ENCODE measurements at places on chromosomes 3 and 15.

GRCh38 chr15:90295270-90295648 is 29.8 kb downstream of the NGRN start:
- no peak for DNase-seq

DNA sequence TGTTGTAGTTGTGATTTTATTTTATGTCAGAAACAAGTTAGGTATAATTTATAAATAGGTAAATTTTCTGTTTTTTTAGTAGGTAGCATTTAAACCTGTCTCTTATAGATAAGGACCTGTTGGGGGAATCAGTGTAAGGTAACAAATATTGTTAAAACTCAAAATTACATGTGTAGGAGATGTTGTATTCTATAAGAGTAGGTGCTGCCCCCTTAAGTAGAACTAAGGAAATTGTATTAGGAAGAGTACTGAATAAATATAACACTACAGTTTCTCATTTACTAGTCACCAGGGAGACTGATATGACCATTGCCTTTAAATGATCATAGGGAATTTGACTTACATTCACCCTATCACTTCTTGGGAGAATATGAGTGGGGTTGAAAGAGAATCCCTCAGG is 31.2 kb downstream of the SLC25A36 start:
- DNase-seq: no peak

GRCh38 chr15:24945711-24946110 is 9.1 kb upstream of the SNRPN start:
- no peak for DNase-seq

- DNase-seq: no peak
Observed at GRCh38 chr3:72892081-72892775, 4.4 kb downstream of the GXYLT2 start.

DNA sequence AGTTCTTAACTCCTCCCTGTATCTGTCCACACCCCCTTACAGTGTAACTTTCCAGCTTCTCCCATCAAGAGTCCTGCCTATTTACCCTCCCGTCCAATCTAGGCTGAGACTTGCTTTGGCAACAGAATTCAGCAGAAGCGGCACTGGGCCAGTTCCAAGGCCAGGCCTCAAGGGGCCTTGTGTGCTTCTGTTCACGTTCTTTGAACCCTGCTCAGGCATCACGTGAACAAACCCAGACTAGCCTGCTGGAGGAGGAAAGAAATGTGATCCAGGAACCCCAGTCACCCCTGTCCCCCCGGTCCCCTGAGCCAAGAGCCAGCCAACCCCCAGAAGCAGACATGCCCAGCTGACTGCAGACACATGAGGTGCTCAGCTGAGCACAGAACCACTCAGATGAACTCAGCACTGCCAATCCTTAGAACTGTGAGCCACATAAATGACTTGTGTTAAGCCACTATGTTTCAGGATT is 76.1 kb upstream of the DCLK3 start:
- DNase-seq: no peak

- DNase-seq: no peak
Observed at GRCh38 chr3:197325773-197326172, 27.4 kb upstream of the DLG1 start.

- DNase-seq: no peak
Observed at GRCh38 chr15:41881920-41882688, 11.7 kb downstream of the SPTBN5 start.

DNA sequence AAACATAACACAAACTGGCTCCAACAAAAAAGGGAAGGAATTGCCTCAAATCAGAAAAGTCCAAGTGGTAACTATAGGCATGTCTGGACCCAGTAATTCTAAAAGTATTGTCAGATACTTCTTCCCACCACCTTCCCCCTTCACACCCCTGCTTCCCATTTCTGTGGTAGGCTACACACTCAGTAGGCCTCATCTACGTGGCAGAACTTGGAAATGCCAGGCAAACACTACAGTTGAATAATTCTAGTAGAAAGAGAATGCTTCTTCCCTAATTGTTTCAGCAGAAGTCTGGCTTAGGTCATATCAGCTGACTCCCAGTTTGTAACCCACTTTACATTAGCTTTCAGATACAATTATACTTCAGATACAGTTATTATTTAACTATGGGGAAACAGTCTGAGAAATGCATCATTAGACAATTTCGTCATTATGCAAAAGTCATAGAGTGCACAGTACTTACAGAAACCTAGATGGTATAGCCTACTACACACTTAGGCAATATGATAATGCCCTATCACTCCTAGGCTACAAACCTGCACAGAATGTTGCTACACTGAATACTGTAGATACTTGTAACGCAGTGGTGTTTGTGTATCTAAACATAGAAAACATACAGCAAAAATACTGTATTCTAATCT is 6.4 kb downstream of the SETMAR start:
- DNase-seq: no peak

GRCh38 chr3:146739203-146739671 is 134.1 kb upstream of the PLSCR5 start:
- no peak for DNase-seq

DNA sequence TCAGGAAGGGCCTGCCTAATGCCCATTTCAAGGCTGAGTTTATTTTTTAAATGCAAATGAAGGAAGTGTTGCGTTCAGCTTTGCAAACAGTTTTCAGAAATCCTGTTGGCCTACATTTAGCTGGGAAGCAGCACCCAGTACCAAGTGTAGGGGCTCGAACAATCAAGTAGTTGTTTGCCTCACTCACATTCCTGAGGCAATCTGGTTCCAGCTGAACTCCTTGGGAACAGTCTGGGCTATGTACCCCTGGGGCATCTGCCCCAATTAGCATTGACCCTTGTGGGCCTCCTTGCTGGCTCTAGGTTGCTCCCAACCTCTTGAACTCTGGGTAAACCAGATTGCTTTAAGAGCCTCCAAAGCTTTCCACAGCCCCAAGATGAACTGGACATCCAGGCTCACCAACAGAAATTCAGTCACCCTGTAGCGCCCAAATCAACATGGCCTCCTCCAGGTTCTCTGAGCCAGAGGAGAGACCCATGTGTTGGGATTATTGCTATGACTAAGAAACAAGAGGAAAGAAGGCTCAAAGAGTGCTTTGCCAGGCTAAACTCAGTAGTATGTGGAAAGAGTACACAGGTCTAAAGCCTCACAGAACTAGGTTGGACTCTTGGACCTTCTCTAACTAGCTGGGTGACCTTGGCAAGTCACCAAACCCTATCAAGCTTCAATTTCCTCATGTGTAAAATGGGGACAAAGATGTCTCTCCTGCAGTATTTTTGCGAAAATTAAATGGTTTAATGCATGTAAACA is 532.7 kb downstream of the SOX2 start:
- DNase-seq: no peak

GRCh38 chr15:74782259-74783071 is 585 bp downstream of the CSK start:
- peak; percentile 59 for DNase-seq

DNA sequence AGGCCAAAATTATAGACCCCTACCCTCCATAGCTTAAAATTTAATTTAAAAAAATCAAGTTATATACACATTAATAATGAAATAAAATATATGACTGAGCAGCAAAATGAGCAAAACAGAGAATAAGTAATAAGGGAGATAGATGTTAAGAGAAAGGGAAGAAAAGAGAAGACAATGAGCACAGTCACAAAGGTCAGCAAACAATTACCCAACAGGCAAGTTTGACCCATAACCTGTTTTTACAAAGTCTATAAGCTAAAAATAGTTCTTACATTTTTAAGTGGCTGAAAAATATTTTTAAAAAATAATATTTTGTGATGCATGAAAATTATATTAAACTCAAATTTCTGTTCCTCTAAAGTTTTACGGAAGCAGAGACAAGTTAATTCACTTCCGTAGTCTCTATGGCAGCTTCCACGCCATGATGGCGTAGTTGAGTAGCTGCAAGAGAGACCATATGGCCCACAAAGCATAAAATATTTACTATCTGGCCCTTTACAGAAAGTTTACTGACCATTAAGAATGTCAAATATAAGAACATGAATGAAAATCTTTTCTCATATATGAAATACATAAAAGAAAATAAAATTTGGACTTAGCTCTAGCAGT is 47.5 kb downstream of the ACAP2 start:
- no peak for DNase-seq

GRCh38 chr3:61964566-61964965 is 403.2 kb downstream of the PTPRG start:
- no peak for DNase-seq

- no peak for DNase-seq
Observed at GRCh38 chr15:93088200-93088980, 621 bp downstream of the RGMA start.

DNA sequence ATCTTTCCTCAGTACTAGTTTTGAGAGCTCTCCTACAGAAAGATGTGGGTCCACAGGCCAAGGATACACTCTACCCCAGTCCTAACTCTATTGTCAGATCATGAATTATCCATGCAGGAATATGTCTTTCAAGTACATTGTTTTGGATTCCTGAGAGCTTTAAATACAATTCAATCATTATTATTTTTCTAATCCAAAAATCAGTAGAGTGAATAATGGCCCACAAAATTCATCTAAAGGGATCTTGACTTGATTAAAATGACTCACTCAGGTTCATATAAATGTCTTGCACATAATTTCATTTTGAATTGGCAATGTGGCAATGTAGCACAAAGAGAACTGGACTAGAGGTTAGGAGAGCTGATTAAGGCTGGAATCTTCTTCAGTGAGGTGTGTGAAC is 93.9 kb downstream of the ZPLD1 start:
- DNase-seq: no peak

All from activated naive CD4-positive, alpha-beta T cell (primary cell).